ENCODE measurements at places on chromosomes 5 and 9. TPM values are rescaled to one million over a fixed set of nuclear protein-coding genes. Genes with fewer than 3 reads are reported as not detected.

DNA sequence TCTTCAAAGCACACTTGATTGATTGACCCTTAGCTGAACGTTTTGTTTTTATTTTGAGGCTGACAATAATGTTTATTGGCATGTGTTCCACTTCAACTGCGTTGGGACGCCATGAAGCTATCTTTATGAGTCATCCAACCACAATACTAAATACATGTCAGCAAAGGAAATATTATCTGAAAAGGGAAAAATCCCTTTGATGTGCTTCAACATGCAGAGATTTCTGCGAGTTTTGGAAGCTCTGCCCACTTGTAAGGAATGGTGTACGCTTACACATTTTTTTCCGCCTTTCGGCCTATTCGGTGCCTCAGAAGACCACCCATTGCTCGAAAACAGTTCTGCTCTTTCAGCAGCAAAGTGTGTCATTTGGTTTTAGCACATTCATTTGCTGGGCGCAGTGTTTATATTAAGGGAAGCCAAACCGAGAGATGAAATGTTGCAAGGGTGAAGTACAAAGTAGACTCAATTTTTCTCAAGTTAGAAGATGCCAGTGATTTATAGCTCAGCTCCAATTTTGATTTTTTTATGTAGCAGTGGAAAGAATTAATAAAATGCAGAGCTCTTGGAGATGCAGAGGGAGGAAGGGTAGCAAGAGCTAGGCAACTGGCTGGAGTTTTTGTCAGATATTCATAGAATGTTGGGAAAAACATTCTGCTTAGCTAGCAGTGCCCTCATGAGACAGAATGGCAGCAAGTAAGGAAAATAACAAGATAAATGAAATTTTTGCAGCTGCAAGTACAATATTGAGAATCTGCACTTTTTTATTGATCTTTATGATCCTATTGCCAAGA, 68.9 kb downstream of the PRDM6 start:
- no peak for DNase-seq
- H3K27ac ChIP-seq: no peak overlapping the region
- H3K36me3 ChIP-seq: no peaks in the 10 kb centered on the region
- H3K27me3 ChIP-seq: no peaks in the 10 kb centered on the region
- H3K4me1 ChIP-seq: no peaks in the 10 kb centered on the region
- no peak overlapping the region for H3K4me3 ChIP-seq

DNA sequence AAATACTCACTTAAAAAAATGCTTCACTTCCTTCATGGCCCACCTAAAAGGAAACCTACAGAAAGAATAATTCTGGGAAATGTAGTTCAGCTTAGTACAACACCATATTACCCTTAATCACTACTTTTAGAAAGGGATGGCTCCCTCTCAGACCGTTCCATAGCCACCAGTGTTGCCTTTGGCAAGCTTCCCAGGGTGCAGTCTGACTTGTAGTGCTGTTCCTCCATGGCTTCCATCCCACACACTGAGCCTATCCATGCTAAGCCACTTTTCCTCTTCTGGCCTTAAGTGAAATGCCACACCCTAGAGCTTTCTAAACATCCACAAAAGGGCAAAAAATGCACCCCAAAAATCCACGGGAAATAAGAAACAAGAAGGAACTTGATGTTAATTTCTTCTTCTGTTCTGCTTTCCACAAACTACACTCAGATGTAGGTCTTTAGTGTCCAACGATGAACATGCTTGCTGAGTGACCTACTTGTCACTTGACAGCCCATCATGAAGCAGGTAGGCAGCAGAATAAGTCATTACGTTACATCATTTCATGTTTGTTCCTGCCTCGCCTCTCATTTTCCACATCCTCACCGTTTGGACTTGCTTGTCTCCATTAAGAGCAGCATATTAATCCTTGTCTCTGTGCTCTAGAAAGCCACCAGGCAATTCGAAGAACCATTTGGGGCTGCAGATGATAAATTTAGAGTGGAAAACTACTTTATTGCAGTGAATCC, 391.1 kb upstream of the GRAMD2B start:
- H3K4me3 ChIP-seq: no peak overlapping the region
- no peaks in the 10 kb centered on the region for H3K36me3 ChIP-seq
- no peak for DNase-seq
- H3K27me3 ChIP-seq: no peaks in the 10 kb centered on the region
- H3K4me1 ChIP-seq: no peaks in the 10 kb centered on the region
- H3K27ac ChIP-seq: no peak overlapping the region

DNA sequence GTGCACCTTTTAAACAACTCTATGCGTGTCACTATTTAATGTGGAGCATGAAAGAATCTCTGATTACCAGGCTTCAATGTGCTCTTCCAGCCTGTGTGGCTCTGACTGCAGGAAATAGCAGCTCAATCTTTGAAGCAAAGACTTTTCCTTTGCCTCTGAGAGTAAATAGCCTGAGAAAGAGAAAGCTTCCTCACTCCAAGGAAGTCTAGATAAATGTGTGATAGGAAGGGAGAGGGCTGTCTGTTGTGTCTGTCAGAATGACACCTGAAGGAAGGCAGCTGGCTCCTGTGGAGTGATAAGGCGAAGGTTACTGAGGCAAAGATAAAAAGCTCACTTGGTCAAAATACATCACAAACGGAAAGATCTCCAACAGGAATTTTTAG, 205.3 kb upstream of the HAPLN1 start:
- H3K36me3 ChIP-seq: no peaks in the 10 kb centered on the region
- H3K27me3 ChIP-seq: no peaks in the 10 kb centered on the region
- no peaks in the 10 kb centered on the region for H3K4me1 ChIP-seq
- no peak overlapping the region for H3K4me3 ChIP-seq
- H3K27ac ChIP-seq: no peak overlapping the region

DNA sequence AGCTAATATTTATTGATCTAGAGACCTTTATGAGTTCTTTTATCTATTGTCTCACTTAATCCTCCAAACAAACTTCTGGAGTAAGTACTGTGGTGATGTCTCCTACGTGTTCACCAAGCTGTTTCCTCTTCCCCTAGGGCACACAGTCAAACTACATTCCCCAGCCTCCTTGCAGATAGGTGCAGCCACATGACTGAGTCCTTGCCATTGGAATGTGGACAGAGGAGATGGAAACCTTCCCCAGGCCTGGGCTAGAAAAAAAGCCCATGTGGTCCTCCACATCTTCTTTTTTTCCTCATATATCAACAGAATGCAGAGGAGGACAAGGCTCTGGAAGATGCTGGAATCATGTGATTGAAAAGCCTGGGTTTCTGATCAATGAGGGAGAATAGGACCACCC, 88.0 kb downstream of the ANKRD55 start:
- DNase-seq: no peak
- H3K27ac ChIP-seq: no peak overlapping the region
- no peaks in the 10 kb centered on the region for H3K27me3 ChIP-seq
- no peaks in the 10 kb centered on the region for H3K36me3 ChIP-seq
- H3K4me3 ChIP-seq: no peak overlapping the region
- no peaks in the 10 kb centered on the region for H3K4me1 ChIP-seq

GRCh38 chr9:127498298-127498697, 47.0 kb downstream of the LRSAM1 start:
- no peak overlapping the region for H3K27ac ChIP-seq
- no peaks in the 10 kb centered on the region for H3K27me3 ChIP-seq
- no peaks in the 10 kb centered on the region for H3K4me1 ChIP-seq

GRCh38 chr9:14242150-14242805, 71.7 kb downstream of the NFIB start:
- H3K27me3 ChIP-seq: no peaks in the 10 kb centered on the region
- H3K4me3 ChIP-seq: no peak overlapping the region
- DNase-seq: no peak
- H3K4me1 ChIP-seq: no peaks in the 10 kb centered on the region

GRCh38 chr5:136594416-136594815, 229.1 kb upstream of the TRPC7 start:
- peaks cover 3% of the 10 kb centered on the region for H3K4me1 ChIP-seq
- no peak overlapping the region for H3K27ac ChIP-seq
- H3K27me3 ChIP-seq: no peaks in the 10 kb centered on the region
- H3K4me3 ChIP-seq: no peak overlapping the region
- DNase-seq: no peak

GRCh38 chr5:53191548-53192165, 82.1 kb upstream of the MOCS2 start:
- H3K36me3 ChIP-seq: no peaks in the 10 kb centered on the region
- no peak overlapping the region for H3K4me3 ChIP-seq
- no peak for DNase-seq
- no peaks in the 10 kb centered on the region for H3K4me1 ChIP-seq
- H3K27me3 ChIP-seq: no peaks in the 10 kb centered on the region

- no peak overlapping the region for H3K27ac ChIP-seq
- no peaks in the 10 kb centered on the region for H3K4me1 ChIP-seq
- H3K36me3 ChIP-seq: no peaks in the 10 kb centered on the region
These were observed 30.3 kb downstream of the SURF6 start for GRCh38 chr9:133305731-133306130.

Gene AP3B1
- 50.0 TPM for total RNA-seq

Gene CCDC152
- total RNA-seq: 10.2 TPM

Gene OTULINL
- total RNA-seq: 7.7 TPM
